Stimulated activated CD8-positive, alpha-beta memory T cell treated with anti-CD3 and anti-CD28 coated beads, Interleukin-15, amount 100 ng/mL, for 4 hours (primary cell): ENCODE measurements at places on chromosomes 16 and 17.

DNA sequence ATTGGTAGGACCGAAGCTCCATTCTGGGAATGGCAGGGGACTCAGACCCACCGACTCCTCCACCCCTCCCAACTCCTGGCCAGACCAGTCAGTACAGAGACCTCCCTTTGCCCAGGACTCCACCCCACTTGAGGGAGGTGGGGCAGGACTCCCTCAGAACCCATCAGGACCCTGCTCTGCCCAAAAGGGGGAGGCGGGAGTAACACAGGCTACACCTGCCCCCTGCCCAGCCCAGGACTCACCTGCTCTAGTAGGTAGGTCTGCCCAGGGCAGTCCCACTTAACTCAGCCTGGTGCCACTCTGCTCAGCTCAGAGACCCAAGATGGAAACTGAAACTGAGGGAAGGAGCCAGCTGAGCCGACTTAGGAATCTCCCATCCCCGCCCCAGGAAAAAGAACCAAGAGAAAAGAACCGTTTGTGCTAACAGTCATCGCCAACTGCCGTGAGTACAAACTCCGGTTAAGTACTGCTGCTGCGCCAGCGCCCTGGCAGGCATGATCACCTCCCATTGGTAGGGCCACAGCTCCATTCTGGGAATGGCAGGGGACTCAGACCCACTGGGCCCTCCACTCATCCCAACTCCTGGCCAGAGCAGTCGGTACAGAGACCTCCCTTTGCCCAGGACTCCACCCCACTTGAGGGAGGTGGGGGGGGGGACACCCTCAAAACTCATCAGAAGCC, 503 bp downstream of the DHX58 start:
- no peak for DNase-seq

DNA sequence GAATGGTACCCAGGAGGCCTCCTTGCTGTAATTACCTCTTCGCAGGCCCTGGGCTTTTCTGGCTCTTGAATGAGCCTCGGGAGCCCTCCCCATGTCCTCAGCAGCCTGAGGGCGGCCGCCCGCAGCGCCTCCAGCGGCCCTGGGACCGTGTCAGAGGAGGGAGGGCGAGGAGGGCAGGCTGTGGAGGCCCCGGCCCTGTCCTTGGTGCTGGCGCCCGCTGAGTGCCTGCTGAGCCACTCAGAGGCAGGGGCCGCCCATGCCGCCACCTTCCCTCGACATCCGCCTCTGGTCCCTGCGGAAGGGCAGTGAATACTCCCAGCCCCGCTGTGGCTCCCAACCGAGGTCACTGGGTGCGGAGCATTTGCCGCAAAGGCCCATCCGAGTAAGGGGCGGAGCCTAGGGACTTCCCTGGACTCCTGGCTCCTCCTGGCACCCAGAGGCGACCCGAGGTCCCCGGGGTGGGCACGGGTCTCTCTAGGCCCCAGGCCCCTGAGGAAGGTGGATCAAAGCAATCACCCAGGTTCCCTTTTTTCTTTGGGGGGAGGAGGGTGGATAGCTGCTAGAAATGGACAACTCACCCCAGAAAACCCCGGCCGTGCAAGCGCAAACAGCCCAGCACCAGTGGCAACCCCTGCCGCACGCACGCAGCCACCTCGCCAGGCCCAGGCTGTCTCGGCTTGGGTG, 2.8 kb downstream of the RBFOX3 start:
- DNase-seq, result no peak

GRCh38 chr17:43879723-43880419, 27.5 kb downstream of the MPP2 start:
- no peak for DNase-seq

GRCh38 chr16:53220585-53220984, 165.8 kb downstream of the CHD9 start:
- no peak for DNase-seq

- DNase-seq, result no peak
Measured at GRCh38 chr16:86756882-86757703, 178.7 kb downstream of the FOXL1 start.

DNA sequence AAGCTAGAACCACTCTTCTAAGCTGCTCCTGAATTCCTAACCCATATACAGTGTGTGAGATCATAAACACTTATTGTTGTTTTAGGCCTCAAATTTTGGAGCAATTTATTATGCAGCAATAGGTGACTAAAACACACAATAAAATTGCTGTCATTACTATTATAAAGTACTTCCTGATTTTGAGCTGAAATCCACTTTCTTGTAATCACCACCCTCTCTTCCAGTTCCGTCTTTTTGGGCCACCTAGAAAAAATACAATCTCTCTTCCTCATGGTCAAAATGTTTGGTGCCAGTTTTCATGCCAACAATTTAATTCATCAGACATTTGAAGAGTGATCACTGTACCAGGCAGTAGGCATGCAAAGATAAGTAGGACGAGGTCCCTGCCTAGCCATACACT, 43.3 kb upstream of the NF1 start:
- DNase-seq, result no peak

- no peak for DNase-seq
Measured at GRCh38 chr17:55495239-55495638, 16.0 kb downstream of the SMIM36 start.

GRCh38 chr16:69611103-69611640, 45.4 kb downstream of the NFAT5 start:
- DNase-seq, result no peak

- no peak for DNase-seq
Measured at GRCh38 chr17:10196941-10197340, 1.5 kb downstream of the GAS7 start.

DNA sequence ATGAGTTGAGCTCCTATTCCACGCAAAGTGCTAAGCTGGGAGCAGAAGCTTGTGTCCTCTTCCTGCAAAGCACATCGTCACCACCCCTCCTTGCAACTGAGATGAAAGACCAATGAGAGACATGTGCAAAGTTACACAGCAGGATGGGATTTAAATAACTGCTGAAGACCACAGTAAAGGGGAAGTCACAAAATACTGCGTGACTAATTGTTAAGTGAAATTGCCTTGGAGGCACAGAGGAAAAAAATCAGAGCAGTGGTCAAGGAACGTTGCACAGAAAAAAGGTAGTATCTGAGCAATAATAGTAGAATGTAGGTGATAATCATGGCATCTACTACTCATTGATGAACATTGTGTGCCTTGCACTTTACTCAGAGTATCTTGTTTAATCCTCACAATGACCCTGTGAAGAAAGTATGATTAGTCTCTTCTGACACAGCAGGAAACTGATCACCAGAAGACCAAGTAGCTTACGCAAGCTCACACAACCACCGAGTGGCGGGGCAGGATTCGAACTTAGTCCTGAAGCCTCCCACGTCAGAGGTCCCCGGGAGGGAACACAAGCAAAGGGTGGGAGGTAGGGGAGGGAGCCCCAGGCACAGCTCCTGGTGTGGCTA, 15.4 kb upstream of the MYO18A start:
- no peak for DNase-seq

- no peak for DNase-seq
Measured at GRCh38 chr16:70253291-70254106, 1.8 kb upstream of the EXOSC6 start.

- DNase-seq, result no peak
Measured at GRCh38 chr16:1818204-1818872, 8.3 kb downstream of the HAGH start.

DNA sequence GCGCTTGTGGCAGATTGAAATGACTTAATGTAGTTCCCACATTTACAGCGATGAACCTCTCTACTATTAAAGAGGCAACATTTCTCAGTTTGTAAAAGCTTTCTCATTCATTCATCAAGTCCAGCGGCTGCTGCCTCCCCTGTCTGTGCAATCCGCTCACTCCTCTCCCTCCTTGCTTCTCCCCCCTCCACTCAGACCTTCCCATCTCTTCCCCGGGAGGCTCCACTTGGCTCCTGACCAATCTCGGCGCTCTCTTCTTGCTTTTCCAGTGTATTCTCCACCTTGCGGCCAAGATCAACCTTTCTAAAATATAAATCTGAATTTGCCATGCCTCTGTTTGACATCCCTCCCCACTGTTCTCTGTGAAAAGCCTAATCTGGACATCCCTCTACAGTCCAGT, 117.5 kb downstream of the ASIC2 start:
- DNase-seq, result no peak

DNA sequence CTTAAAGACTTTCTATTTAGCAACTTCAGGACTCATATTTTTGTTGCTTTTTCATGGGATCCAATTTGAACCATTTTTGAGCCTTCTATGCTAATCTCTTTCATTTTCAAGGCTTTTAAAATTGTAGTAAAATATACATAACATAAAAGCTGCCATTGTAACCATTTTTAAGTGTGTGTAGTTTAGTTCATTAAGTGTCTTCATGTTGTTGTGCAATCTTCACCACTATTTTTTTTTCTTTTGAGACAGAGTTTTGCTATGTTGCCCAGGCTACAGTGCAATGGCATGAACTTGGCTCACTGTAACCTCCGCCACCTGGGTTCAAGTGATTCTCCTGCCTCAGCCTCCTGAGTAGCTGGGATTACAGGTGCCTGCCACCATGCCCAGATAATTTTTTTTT, 451.6 kb downstream of the TMEM114 start:
- DNase-seq, result no peak

DNA sequence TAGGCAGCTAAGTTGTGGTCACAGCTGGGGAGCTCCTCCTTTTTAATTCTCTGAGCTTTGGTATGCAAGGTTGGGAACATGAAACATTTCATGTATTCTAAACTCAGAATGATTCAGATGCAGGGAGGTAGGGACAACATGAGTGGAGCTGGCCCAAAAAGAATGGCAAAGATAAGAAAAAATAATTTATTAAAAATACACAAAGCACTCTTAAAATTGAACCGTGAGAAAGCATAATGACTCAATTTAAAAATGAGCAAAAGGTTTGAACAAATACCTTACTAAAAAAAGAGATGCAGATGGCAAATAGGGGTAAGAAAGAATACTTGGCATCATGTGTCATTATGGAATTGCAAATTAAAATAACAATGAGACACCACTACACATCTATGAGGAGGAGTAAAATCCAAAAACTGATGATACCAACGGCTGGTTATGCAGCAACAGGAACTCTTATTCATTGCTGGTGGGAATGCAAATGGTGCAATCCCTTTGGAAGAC, 175.6 kb upstream of the IRX3 start:
- no peak for DNase-seq

DNA sequence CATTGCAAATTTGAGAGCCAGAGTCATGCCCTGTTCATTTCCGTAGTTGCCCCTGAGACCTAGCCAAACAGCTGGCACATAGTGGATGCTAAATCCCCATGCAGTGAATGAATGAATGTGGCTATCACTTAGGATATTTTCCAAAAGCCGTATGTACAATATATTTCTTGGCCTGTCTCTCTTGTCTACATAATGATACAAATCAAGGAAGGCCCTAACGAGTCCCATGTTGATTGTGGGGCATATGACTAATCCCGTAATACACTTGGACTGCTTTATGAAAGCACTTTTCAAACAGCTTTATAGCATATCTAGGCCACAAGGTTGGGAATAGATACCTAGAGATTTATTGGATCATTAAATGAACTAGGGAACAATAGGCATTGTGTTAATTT, 478.0 kb downstream of the SLC39A11 start:
- no peak for DNase-seq

GRCh38 chr17:33990943-33991706, 264.0 kb upstream of the CCL2 start:
- no peak for DNase-seq

DNA sequence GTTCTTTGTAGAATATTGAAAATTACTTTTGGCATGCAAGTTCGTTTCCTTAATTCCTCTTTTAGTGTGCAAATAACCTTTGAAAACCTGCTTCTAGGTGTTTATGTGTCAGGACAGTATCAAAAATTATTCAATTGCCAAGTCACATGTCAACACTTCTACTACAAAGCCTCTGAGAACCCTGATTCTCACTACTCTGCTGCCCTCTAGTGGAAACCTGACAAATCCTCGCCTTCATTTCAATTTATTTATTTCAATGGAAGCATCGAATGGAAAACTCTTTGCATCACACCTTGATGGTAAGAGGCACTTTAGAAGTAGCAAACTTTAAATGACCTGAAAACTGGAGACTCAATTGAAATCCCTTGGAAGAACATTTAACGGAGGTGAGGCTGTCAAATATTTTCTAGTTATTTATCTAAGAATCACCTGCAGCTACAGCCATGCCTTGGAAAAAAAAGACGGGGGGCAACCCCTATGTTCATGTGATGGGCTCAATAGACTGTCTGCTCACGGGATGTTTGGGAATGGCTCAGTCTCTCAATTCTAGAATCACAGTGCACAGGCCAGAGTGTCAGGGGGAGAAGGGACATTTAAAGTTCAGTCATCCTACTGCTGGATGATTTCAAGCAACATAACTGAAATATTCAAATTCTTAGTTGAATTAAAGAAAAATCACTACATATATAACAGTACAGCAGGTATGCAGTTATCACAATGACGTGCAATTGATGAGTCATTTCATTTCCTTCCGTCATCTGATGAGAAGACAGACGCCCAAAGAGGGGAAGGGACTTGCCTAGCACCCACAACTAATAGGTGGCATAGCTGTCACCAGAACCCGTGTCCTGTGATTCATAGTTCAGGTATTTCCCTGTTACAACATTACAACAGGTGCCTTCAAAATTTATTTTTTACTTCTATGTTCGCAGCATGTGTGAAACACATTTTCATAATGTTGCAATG, 563.9 kb downstream of the TOX3 start:
- no peak for DNase-seq

DNA sequence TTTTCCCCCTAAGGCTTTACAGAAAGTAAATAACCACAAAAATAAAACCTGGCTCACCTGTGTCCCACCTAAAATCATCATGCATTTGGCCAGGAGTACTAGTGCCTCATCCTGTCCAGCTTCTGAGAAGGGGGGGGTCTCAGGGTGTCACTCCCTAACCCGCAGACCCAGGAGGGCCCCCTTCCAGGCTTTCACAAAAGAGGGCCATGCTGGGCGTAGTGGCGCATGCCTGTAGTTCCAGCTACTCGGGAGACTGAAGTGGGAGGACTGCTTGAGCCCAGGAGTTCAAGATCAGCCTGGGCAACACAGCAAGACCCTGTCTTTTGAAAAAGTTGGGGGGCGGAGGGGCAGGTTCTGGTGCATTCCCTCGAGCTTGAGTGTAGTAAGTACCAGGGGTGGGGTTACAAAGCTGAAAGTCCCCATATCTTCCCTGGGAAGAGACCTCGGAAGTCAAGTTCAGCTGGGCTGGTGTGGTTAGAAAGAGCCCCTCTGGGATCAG, 259.3 kb downstream of the PARN start:
- DNase-seq, result no peak
